Activated T-cell treated with anti-CD3 and anti-CD28 coated beads, Interleukin-2, amount 50 U/mL, for 1 hour (primary cell): ENCODE measurements at places on chromosomes 11 and 22.
A peak's percentile ranks its signal among the peaks of the same experiment; 100 is the strongest.

GRCh38 chr22:40782521-40782920, 36.6 kb downstream of the SLC25A17 start:
- no peak for DNase-seq

- DNase-seq = no peak
Measured at GRCh38 chr11:128496249-128496648, 91.1 kb downstream of the ETS1 start.

- DNase-seq = no peak
Measured at GRCh38 chr11:122851366-122851966, 13.2 kb downstream of the CRTAM start.

GRCh38 chr22:50526834-50527801, 1.7 kb upstream of the SCO2 start:
- peak; percentile 33 for DNase-seq

DNA sequence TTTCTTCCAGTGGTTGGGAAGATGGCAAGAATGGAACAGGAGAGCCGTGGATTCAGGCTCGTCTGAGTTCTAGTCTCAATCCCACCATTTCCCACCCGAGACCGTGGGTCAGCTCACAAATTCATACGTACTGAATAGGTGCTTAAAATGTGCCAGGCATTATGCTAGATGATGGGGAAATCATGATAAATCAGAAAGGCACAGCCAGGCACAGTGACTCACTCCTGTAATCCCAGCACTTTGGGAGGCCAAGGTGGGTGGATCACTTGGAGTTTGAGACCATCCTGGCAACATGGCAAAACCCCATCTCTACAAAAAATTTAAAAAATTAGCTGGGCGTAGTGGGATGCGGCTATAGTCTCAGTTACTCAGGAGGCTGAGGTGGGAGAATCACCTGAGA, 7.1 kb downstream of the TRIOBP start:
- no peak for DNase-seq

DNA sequence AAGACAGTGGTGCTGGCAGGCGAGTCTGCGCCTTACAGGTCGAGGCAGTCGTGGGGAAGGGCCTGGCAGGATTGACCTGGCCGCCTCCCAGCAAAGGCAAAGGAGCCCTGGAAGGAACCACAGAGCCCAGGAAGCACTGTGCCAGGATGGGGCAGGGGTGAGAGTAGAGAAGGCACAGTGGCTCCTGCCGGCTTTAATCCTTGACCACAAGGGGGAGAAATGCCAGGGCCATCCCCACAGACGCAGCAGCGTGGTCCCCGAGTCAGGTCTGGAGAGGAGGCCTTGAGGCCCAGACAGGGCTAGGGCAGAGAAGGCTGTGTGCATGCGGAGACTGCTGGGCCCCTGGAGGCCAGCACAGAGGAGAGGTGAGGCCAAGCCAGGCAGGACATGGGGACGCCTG, 9.9 kb upstream of the NDUFS8 start:
- no peak for DNase-seq

DNA sequence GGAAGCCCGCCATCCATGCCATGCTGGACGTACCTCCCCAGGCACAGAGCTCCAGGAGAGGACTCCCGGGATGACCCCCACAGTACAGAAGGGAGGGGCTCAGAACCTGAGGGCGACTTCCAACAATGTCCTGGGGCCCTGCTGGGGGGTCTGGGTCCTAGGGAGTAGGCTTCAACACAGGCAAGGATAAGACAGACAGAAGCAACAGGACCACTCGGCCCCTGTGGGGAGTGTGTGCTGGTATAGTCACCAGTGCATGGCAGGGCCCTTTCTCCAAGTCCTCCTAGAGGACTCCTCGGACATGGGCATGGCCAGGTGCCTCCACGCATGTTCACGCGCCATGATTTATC, 16.8 kb downstream of the TTLL12 start:
- no peak for DNase-seq

DNA sequence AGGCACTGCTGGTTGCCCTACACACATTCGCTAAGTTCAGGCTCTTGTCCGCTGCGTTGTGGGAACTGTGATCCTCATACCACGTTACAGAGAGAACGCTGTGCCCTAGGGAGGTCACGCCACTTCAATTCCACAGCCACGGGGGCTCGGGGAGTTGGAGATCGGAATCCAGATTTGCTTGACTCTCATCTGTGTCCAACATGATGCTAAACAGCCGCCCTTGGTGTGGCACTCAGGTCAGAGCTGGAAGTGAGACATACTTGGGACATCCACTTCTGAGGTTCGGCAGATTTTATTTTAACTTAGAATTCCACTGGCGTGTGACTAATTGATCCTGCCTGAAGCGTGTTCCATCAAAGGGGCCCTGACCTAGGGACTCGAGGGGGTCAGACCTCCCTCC, 41.7 kb downstream of the RIBC2 start:
- no peak for DNase-seq

- no peak for DNase-seq
Measured at GRCh38 chr11:29956076-29956556, 60.7 kb downstream of the KCNA4 start.

GRCh38 chr22:25035715-25036114, 83.2 kb downstream of the KIAA1671 start:
- no peak for DNase-seq

- no peak for DNase-seq
Measured at GRCh38 chr22:48744283-48744641, 1083.4 kb downstream of the BRD1 start.
